ENCODE measurements at places on chromosomes 5 and 9. TPM values are rescaled to one million over a fixed set of nuclear protein-coding genes. Genes with fewer than 3 reads are reported as not detected.

Gene FAXDC2
- total RNA-seq: 3.0 TPM

Gene IRX4
- total RNA-seq: not detected

Gene SLC6A3
- not detected for total RNA-seq

Gene DMGDH
- not detected for total RNA-seq

Gene ZNF454
- total RNA-seq: 1.2 TPM

Gene SV2C
- not detected for total RNA-seq

Gene CEL
- 0.28 TPM for total RNA-seq

Gene PCDHGA2
- total RNA-seq: 0.90 TPM

Gene LCNL1
- 0.19 TPM for total RNA-seq

Gene RUFY1
- 65.0 TPM for total RNA-seq

Gene ARL10
- total RNA-seq: 16.4 TPM

Gene GBA2
- 65.8 TPM for total RNA-seq

Gene MYO10
- total RNA-seq: 70.2 TPM

Gene BTNL9
- total RNA-seq: 0.27 TPM

Gene CCL21
- not detected for total RNA-seq

Gene ALDH1B1
- total RNA-seq: 17.8 TPM

Gene GLRA1
- not detected for total RNA-seq

Gene MED7
- 6.7 TPM for total RNA-seq

Gene LOX
- 22.4 TPM for total RNA-seq

Gene GGTA1
- 0.18 TPM for total RNA-seq

Gene CTSV
- total RNA-seq: 0.54 TPM

Gene TAF1L
- total RNA-seq: under 0.01 TPM

Gene DDX4
- not detected for total RNA-seq

Gene OTP
- total RNA-seq: not detected

Gene ARAP3
- total RNA-seq: 35.6 TPM

Gene SLC28A3
- total RNA-seq: 1.2 TPM

Gene PCDHA4
- total RNA-seq: 1.1 TPM

Gene PTGDS
- 0.56 TPM for total RNA-seq

Gene CARD6
- 21.1 TPM for total RNA-seq

Gene FAM169A
- 0.45 TPM for total RNA-seq

Gene FBP2
- total RNA-seq: not detected

Gene STOM
- 175 TPM for total RNA-seq

Gene SPATA31A3
- total RNA-seq: not detected

Gene NMUR2
- not detected for total RNA-seq

Gene FABP6
- not detected for total RNA-seq

Gene ADAM19
- total RNA-seq: 34.1 TPM

Gene FIBCD1
- total RNA-seq: 0.19 TPM

Gene CDH9
- not detected for total RNA-seq

Gene LCN1
- total RNA-seq: 0.66 TPM

Gene PCDHA1
- not detected for total RNA-seq

Gene NFIB
- 74.6 TPM for total RNA-seq

Gene KIF4B
- total RNA-seq: 0.27 TPM

Gene RAI14
- total RNA-seq: 182 TPM

Gene IFNB1
- not detected for total RNA-seq

Gene GDA
- total RNA-seq: not detected

Gene CTNND2
- not detected for total RNA-seq

Gene LECT2
- not detected for total RNA-seq

Measured in endothelial cell of coronary artery (primary cell).